ENCODE measurements at places on chromosomes 2 and 18.

GRCh38 chr2:38167968-38168350, 92.0 kb upstream of the CYP1B1 start:
- DNase-seq: no peak

DNA sequence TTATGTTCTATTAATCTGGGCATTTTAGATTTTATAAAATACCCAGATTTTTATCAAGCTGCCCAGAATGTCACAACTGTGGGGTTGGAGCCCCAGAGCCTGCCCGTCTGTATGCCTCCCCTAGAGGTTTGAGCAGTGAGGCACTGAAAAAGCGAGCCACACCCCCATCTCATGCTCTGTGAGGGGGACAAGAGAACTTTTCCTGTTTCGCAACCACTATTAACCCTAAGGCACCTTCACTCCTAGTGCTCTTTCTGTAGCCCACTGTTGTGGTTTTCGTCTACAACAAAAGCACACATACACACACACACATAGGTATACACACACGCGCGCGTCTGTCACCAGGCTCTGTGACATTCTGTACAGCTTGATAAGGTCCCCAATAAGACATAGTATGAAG, 38.0 kb downstream of the DCDC2C start:
- DNase-seq: no peak

GRCh38 chr2:176261136-176261535, 8.1 kb upstream of the MTX2 start:
- DNase-seq: no peak

- DNase-seq: no peak
Observed at GRCh38 chr2:65198737-65199136, 28.9 kb upstream of the ACTR2 start.

- DNase-seq: no peak
Observed at GRCh38 chr18:21853016-21853415, 112.4 kb downstream of the MIB1 start.

DNA sequence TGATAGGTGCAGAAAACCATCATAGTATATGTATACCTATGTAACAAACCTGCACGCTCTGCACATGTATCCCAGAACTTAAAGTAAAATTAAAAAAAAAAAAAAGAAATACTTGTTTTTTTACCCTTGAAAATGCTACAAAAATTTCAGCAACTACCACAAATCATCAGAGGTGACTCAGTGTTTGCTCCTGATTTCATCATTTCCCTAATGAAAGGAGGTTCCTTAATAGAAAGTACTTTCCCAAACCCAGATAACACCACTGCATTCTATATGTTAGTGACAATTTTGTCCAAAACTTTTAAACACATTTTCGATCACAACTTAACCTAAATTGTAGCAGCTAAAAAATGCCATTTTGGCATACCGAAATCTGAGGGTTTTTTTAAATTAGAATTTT, 163.3 kb downstream of the SLC39A10 start:
- no peak for DNase-seq

GRCh38 chr2:181107628-181107945, 127.2 kb downstream of the UBE2E3 start:
- DNase-seq: no peak

- no peak for DNase-seq
Observed at GRCh38 chr2:161146209-161146775, 13.9 kb upstream of the TANK start.

DNA sequence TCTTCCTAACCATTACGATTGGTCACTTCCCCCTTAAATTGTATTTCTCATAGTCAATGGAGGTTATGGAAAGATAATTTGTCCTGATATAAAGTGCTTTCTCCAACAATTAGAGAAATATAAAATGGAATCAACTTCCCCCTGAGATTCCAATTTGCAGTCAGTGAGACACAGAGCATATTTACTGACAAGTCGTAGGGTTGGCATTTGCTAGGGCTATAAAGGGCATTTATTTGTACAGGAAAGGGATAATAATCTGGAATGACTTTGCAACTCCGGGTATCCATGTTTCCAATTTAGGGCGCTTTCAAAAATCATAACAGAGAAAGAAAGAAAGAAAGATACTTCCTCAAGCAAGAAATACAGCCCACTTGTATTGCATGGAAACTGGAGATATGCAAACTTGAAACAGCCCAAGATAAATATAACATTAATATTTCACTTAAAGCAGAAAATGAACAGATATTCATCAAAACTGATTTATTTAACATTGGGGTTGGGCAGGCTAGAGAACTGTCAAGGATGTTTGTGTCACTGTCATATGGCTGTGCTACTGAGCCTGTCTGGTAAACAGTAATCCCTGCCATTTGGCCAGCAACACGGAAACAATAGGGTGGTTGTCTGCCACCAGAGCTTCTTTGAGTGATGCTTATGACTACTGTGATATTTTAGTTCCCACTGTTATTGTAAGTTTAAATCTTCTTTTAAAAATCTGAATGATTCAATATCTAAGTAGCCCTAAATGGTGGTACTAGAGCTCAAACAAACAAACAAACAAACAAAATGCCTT, 621.8 kb downstream of the LRP1B start:
- no peak for DNase-seq

GRCh38 chr2:241007880-241008710, 9.7 kb downstream of the SNED1 start:
- no peak for DNase-seq

- no peak for DNase-seq
Observed at GRCh38 chr18:28359176-28359575, 182.2 kb upstream of the CDH2 start.

DNA sequence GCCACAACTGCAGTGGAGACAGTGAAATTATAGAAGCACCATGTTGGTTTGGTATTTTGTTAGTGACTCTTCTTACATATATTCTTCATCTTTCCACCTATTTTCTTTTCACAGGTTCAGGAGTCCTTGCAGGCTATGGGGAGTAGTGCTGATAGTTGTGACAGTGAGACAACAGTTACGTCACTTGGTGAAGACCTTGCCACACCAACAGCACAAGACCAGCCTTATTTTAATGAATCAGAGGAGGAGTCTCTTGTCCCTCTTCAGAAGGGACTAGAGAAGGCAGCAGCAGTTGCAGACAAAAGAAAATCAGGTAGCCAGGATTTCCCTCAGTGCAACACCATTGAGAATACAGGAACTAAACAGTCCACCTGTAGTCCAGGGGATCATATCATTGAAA, 23.6 kb downstream of the ITPRID2 start:
- no peak for DNase-seq

DNA sequence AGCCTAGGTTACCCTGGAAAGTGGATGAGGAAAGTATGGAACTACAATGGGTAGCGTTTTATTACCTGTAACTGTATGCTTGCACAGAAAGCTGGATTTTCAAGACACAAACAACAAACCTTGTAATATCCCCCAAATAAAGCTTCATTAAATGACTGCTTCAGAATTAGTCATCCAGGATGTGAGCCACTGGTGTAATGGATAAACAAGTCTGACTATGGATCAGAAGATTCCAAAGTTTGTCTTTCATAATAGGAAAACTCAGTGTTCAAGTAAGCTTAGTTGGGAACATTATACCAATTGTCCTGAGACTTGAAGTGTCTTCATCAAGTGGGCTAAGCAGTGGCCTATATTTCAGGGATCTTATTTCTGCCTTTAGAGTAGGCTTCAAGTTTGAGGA, 518.8 kb downstream of the LRP1B start:
- DNase-seq: no peak

Measured in pancreas (tissue), 10 donors.